ENCODE measurements at places on chromosomes 5 and 9.

DNA sequence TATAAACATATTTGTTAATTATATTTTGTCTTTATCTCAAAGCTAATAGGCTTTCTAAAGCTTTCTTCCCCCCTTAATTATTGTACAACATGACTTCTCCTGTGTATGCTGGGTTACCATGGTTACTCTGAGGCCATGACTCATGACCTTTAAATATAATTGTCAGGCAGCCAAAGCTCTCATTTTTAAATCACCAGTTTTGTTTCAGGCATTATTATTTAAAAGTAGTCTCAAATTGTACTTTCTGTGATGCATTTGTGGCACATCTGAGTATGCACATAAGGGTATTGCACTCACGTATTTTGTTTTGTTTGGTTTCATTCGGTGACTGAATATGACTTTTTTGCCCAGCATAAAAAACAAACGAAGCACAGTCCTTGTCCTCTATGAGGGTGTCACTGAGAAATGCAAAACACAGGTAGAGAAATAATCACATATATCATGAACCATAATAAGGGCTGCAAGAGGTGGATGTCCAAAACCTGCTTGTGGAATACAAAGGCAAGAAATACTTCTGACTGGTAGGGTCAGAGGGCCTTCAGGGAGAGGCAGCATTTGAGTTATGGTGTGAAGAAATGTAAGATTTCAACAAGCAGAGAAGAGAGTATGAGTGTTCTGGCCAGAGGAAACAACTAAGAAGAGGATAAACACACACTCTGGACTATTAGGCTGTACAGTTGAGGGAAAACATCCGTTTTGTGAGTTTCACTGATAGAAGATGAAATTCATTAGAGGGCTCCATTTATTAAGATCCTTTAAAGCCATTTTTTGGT lies 2.1 kb downstream of the CCDC192 start:
- no peak for DNase-seq

- no peak for DNase-seq
Observed at GRCh38 chr9:35552837-35553236, 52.2 kb upstream of the TESK1 start.

DNA sequence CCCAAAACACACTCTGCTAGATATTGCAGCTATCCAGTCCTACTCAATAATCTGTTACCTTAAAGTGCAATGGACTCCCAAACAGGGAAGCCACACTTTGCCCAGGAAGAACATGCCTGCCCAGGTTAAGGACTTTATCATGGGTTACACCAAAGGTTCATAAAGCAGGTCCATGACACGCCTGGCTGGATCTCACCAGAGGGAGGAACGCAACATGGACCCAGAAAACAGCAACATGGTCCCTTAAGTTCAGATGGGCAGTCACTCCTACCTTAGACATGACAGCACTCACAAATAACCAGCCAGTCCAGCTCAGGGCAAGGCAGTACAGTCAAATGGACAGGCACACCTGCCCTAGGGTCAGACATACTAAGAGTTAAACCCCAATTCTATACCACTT lies 3.8 kb downstream of the P4HA2 start:
- DNase-seq = no peak

GRCh38 chr5:154618696-154619095 lies 136.5 kb upstream of the LARP1 start:
- DNase-seq = no peak

GRCh38 chr5:59174248-59174844 lies 591.5 kb downstream of the RAB3C start:
- DNase-seq = no peak

DNA sequence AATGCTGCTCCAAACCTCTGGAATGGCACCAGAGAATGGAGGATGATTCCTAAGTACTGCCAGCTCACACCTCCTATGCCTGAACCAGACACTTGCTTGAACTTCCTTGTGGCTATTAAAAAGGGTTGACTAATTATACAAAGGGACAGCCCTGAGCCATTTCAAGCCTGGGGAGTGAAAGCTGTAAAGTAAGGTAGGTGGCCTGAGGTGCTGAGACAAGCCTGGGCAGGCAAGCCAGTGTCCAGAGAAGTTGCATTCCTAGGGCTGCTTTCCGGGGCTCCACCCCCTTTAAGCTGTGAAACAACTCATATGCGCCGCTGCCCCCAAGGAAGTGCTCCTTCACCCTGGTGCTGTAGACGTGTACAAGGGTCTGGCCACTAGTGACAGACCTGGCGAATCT lies 79.9 kb upstream of the SLC1A3 start:
- DNase-seq = no peak

DNA sequence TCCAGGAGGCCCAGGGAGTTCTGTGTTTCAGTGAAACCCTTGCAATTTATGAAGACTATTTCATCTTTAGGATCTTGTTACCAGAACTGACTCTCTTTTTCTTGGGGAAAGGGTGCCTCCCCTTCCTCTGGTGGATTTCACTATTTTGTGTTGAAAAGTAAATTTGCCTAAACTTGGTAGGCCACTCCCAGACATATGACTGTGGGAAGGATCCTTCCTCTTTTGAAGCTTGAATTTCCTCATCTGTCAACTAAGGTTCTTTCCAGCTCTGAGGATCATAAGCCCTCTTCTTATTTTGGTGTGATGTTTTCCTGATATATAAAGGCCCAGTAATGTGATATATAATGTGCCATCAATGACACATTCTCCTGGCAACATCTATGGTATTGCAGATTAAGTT lies 59.1 kb upstream of the ZFAND5 start:
- DNase-seq = no peak

GRCh38 chr5:148632255-148633066 lies 21.9 kb downstream of the HTR4 start:
- DNase-seq = no peak

DNA sequence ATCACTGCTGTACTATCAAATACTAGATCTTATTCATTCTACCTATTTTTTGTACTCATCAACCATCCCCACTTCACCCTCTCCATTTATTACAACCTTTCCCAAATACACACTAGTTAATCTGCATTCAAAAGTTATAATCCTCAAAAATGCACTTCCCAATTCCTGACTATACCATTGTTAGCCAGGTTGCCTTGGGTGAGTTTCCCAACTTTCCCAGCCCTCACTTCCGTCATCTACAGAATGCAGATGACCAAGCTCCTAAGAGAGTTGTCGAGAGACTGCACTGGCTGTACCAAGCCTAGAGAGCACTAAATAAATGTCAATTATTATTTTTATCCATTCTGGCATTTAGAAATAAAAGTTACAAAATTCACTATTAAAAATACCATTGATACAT lies 11.5 kb downstream of the PLPP1 start:
- DNase-seq = no peak

DNA sequence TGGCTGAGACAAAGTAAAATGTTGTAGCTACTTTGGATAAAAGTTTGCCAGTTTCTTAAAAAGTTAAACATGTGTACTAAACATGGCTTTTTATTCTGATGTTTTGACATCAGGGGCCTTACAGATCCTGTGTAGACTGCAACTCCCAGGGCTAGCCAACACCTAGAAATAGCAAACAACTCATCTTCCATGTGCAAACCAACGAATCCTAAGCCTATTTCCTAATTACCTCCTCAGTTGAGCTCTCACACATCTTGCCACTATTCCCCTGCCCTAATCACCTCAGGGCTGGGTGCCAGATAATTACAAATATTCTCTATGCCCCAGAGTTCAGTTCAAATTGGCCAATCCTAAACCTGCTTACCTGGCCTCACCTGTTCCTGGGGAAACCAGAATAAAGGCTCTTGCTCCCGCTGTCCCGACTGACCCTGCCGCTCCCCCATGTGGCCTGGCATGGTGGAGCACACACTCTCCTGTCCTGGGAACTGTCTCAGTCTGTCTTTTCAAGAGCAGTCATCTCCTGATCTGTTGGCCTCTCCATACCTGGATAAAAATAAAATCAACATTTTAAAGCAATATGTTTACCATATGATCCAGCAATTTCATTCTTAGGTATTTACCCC lies 37.1 kb upstream of the FAM169A start:
- DNase-seq = no peak

DNA sequence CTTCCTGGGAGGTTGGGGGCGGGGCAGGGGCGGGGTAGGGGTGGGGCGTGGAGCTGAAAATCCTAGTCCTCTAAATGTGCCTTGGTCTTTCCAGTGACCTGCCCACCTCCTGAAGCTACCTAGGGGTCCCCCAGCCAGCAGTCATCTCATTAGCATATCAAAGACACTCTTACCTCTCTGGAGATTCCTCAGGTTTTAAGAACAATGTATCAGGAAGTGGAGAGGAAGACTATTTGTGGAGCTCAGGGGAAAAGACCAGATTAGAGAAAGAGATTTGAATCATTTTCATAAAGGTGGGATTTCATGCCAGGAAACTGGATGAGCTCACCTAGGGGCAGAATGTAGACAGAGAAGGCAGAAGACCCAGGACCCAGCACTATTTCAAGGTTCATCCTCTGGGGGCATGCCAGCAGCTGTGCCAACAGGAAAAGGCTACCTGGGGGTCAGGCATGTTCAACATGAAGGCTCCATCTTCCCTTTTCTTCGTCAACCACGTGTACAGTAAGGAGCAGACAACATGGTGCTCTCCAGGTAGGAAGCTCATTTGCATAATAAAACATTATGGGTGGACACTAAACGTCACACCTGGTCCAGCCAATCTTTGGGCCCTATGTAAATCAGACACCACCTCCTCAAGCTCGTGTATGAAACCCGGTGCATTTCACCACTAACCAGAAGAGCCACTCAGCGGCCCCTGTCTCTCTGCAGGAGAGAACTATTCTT lies 6.9 kb downstream of the GMCL2 start:
- DNase-seq = no peak
